ENCODE measurements at places on chromosomes 5 and 9.

- DNase-seq = no peak
These were observed 47.7 kb downstream of the SPTAN1 start for GRCh38 chr9:128600099-128600498.

DNA sequence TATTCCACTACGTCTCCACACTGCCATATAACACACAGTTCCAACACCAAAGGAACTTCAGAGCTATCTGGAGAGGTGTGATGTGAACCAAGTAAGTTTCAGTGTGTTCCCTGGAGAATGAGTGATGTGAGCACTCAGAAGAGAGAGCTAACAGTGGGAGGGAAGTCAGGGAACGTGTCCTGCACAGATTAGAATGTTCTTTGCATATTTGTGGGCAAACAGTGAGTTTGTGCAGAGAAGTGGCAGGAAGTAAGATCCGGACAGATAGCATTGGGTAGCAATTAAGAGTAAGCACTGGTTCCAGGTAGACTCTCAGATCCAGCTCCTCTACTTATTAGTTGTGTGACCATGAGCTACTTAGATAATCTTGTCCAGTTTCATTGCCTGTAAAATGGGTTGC lies 206.4 kb downstream of the PDZD2 start:
- DNase-seq = no peak

DNA sequence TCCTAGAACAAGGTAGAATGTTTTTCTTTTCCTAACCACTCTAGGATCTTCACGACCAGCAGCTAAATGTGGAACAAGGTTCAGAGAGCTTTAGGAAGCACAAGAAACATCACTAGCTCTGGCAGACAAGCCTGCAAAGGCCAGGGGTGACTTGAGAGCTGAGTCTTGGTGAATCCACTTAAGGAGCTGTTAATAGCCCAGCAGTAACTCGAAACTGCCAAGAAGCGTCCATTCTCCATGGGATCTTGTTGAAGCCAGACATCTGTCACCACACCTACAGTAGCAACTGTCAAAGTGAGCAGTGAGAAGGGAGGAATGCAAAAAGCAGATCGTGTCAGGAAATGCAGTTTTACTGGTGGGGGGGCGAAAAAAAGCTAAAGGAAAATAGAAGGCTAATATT lies 87.2 kb downstream of the ATPSCKMT start:
- no peak for DNase-seq

DNA sequence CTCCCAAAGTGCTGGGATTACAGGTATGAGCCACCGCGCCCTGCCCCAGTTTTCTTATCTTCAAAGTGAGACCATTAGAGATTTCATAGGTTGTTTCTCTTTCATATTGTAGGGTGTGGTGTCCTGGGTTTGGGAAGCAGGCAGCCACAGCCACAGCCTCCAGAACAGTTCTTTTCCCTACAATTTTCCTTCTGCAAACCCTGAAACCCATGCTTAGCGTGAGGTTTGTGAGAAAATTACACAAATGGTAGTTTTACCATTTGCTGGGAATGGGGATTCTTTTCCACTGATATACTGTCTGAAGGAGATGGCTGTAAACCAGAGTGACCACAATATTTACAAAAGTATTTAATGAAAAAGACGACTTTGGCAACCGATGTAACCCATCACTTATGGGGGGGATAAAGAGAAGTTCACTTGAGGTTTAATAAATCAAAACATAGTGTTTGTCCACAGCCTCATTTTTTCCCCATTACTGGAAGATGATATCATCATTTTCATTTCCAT lies 26.7 kb upstream of the ECM2 start:
- DNase-seq = no peak

GRCh38 chr9:127803507-127804352 lies 1.0 kb downstream of the FPGS start:
- DNase-seq = no peak

DNA sequence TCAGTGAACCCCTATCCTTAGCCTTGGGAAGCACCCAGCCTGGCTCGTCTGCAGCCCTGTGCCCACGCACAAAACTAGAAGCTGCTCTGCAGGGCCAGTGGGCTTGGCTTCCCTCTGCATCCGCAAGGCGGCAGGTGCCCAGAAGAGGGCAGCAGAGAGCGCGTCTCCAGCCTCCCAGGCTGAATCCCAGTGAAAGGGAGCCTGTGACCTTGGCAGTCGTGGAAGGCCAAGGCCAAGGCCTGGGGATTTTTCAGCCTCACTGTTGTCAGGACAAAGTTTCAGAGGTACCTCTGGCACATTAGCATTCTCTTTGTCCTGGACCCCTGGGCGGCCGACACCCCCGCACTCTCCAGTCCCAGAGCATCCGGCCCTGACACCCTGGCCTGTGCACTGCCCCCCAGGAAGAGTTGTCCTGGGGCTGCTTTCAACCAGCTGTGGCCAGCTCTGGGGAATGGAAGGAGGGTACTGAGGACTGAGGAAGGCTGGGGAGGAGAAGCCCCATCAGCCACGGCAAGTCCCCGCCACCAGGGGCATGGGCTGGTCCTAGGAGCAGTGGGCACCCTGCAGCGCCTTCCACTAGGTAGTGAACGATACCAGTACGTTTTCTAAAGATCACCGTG lies 63.6 kb upstream of the IL17B start:
- DNase-seq = peak; percentile 95

DNA sequence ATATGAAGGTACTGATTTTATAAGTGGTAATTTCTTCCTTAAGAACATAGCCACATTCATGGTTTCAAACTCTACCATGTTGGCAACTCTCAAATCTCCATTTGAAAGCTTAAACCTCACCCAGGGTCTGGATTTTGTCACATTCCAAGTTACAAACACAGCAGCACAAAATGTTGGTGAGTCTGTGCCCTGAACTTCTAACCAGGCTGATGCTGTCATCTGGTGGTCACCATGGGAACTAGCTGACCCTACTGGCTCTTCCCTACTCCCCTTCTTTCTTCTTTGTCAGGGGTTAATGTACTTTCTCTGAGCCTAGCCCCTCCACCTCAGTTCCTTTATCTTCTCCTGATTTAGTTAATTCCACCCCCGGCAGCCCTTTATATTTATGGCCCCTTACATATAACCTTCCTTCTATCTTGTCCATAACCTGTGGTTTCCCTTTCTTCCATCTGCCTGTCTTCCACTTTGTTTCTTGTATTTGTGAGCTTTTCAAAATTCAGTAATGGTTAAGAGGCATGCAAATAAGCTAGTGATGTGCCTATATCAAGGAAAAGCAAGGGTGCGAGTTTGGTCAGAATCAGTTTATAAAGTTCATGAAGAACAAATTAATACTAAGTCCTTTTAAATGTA lies 35.9 kb downstream of the TGFBR1 start:
- DNase-seq = peak; percentile 55

GRCh38 chr5:180456792-180457191 lies 37.4 kb upstream of the CNOT6 start:
- DNase-seq = no peak

GRCh38 chr9:116686693-116687073 lies 422 bp upstream of the TRIM32 start:
- peak; percentile 10 for DNase-seq

GRCh38 chr5:150394912-150395687 lies 17.6 kb downstream of the CD74 start:
- DNase-seq = no peak

DNA sequence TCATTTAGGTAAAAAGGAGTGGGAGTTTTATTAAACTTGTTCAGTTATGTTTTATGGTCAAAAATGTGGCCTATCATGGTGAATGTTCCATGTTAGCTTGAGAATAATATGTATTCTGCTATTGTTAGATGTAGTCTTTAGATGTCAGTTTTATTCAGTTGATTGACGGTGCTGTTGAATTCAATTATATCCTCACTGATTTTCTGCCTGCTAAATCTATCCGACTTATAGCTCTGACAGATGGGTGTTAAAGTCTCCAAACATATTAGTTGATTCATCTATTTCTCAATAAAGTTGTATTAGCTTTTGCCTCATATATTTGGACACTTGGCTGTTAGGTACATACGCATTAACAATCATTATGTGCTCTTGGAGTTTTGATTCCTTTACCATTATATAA lies 49.0 kb upstream of the ALDH1A1 start:
- DNase-seq = no peak

- peak; percentile 41 for DNase-seq
These were observed 4.7 kb upstream of the ISCA1 start for GRCh38 chr9:86287013-86287412.

DNA sequence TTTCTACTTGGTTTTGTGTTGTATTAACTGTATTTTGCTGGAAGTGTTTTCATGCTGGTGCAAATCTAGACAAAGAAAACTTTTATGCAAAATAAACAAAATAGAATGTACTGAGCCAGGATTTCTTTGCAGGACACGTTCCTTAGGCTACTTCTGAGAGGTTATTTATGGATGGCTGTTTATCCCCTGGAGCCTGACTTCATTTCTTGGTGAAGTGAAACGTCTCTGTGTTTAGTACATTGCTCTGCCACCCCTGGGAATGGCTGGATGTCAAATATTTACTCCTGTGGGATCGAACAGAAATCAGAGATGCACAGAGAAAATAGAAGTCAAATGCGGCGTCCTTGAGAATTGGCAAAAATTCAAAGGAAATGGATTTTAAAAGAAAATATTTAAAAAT lies 327.1 kb upstream of the MPDZ start:
- no peak for DNase-seq

DNA sequence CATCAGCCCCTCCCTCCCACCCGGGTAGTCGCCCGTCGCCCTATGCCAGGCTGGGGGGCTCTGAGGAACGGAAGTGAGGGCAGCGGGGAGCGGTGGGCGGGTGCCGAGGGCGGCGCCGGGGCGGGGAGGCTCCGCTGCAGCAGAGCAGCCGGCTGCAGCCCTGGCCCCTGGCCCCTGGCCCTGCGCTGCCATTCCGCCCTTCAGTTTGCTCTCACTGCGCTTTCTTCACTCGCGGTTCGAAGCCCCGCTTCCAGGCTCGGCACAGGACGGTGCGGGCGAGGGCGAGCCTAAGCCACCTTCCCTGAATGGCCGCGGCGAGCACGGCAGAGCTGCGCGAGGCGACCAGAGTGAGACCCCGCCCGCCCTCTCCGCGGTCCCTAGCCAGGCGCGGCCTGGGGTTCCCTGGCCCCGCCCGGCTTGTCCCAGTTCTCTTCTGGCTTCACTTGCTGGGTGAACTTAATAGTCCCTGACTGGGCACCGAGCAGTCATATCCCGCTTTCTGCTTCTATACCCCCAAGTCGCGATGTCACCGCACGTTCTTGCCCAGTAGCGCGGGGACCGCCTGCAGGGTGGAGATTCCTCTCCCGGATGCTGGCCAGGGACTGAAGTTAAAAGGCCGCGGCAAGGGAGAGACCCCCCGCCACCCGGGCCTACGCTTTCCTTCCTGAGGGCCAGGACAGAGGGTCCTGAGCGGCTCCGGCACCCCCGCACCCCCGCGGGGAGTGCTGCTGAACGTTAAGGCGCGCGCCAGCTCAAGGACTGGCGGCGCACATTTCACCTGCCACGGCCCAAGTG lies 623 bp upstream of the TRIM36 start:
- peak; percentile 62 for DNase-seq
